ENCODE measurements at places on chromosomes 13 and 19.

GRCh38 chr13:109476001-109476400, 310.4 kb downstream of the IRS2 start:
- no peak for DNase-seq

DNA sequence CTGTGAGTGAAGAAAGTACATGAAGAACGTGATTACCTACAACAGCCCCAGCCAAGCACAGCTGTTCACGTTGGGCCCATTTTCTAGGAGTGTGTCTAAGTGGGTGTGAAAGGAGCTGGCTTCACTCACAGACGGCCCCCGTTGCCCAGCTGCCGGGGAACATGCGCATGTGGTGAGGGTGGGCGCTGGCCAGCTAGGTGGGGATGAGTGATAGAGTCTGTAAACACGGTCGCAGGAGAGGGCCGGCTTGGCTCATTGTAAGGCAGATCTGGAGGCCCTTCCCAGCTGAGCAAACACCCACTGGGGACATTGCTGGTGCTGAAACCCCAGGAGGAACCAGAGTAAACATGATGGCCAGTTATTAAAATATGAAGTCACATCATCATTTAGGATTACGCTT, 160.5 kb downstream of the TEX29 start:
- no peak for DNase-seq

DNA sequence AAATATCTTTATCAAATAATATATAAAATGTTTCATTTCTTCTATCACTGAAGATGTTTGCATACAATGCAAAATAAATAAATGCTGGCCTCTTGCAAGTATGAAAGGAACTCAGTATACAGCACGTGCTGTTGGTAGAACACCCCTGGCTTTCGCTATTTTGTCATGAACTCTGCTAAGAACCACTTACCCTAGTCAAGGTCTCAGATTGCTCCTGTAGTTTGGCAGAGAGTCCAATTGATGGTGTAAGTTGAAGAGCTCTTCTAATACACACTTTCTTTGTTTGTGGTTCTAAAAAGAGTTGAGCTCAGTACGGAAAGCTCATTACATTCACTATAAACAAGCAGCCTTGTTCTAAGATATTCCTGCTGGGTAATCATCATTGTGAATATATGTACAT, 1258.9 kb downstream of the EFNB2 start:
- no peak for DNase-seq

- no peak for DNase-seq
Observed at GRCh38 chr19:19354007-19354406, 33.4 kb downstream of the MAU2 start.

GRCh38 chr13:87235621-87236020, 435.6 kb upstream of the SLITRK5 start:
- no peak for DNase-seq

DNA sequence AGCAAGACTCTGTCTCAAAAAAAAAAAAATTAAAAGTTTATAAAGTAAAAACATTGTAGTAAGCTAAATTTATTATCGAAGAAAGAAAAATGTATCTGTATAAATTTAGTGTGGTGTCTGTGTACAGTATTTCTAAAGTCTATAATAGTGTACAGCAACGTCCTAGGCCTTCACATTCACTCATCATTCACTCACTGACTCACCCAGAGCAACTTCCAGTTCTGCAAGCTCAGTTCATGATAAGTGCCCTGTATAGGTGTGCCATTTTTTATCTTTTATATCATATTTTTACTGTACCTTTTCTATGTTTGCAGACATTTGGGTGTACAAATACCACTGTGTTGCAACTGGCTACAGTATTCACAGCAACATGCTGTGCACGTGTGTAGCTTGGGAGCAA, 118.1 kb downstream of the TNFRSF19 start:
- no peak for DNase-seq

- peak; percentile 98 for DNase-seq
Observed at GRCh38 chr19:53980539-53981375, 10.7 kb upstream of the CACNG6 start.

DNA sequence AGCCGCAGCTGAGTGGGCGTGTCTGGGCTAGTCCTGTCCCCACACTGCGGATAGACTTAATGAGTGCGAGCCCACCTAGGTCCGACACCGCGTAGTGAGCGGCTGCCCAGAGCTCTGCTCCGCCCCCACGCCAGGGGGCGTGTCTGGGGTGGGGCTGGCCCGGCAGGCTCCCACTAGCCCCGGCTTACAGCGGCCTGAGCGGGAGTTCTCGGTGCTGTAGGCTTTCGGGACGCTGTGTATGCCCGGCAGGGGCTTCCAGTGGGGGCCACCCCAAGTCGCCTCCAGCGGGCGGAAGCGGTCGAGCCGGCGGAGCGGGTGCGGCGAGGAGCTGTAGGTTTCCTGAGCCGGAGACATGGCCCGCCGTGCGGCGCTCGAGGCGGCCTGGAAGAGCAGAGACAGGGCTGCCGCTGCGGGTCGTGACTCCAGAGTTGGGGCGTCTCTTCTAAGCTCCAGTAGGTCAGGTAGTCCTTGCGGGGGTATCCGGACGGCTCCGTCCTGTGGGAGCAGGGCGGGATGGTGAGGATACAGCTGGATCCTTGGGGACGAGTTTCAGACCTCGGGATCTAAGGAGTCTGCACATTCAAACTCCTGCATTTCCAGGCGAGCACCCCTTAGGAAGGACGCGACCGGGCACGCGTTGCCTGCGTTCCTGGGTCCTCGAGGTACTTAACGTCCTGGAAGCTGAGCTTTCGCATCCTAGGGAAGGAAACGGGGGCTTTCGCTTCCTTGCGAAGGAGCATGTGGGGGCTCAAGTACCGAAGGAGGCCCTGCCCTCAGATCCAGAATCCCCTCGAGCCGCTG, 1.2 kb downstream of the CGB7 start:
- peak; percentile 85 for DNase-seq

DNA sequence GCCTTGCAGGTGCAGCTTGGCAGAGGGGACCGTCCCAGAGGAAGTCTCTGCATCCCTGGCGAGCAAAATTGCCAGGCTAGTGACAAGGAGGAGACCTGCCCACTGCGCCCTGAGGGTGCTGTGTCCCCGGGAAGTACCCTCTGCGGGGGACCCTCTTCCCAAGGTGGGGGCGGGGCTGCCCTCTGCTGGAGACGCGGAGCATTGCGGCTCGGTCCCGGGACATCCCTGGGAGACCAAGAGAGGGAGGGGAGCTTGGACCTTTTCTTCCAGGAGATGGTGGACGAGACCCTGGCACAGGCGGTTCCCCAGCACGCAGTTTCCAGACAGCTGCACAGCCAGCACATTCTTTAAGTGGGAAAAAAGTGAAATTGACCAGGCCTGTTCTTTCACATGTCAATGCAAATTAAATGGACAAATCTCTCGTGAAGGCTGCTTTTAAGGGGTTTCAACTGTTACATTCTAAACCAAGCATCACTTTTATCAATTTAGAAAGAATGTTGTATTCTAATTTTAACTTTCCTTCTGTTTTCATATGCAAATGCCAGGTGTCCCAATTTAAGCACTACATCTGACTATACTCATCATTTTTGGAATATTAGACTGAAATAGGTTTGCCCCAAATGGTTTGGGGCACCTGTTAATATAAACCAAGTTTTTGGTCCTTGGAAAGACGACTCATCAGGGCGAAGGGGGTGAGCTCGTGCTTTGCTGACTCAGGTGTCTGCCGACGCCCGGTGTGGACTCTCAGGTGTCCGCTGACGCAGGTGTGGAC, 60.7 kb downstream of the MCF2L start:
- DNase-seq = peak; percentile 44

- no peak for DNase-seq
Observed at GRCh38 chr13:113992276-113993005, 18.6 kb upstream of the C13orf46 start.

DNA sequence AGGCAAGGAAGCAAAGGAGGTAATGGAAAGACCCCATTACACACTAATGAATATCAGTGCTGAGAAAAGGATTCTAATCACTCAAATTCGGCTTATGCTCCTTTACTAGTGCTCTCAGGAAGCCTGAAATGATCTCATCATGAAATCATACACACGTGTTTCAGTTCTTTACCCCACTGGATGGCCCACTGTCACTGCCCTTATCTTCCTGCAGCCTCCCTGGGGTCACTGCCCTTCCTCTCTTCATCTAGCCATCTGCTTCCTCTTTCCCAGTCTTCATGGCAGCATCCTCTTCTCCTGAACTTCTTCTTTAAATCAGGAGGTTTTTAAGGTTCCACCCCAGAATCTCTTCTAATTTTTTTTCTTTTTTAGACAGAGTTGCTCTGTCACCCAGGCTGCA, 27.9 kb upstream of the EEF1AKMT1 start:
- DNase-seq = no peak

- no peak for DNase-seq
Observed at GRCh38 chr13:41259875-41260501, 3.4 kb downstream of the MTRF1 start.

- no peak for DNase-seq
Observed at GRCh38 chr19:50739914-50740426, 16.8 kb downstream of the CLEC11A start.

GRCh38 chr13:49608651-49609331, 19.5 kb upstream of the ARL11 start:
- DNase-seq = no peak

GRCh38 chr19:51793994-51794393, 963 bp upstream of the FPR3 start:
- no peak for DNase-seq

DNA sequence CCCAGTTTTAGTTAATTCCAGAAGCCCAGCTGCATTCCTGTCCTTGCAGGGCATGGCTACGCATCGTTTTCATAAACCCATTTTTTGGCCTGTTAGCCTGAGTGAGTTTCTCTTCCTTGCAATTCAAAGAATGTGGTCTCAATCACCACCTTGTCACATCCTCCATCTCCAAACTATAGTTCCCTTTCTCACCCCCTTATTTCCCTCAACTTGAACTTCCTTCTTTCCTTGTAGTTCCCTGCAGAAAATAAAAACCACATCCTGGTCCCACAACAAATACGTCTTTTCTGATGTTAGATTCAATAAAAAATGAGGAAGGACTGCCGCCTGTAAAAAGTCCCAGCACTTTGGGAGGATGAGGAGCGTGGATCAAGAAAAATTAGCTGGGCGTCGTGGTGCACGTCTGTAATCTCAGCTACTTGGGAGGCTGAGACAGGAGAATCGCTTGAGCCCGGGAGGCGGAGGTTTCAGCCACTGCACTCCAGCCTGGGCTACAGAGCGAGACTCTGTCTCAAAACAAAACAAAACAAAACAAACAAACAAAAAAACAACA, 13.2 kb downstream of the ADGRE3 start:
- no peak for DNase-seq

Measured in Calu3 (cell line).